ENCODE measurements at places on chromosomes 2 and 18.

- DNase-seq: no peak
Observed at GRCh38 chr2:222794585-222795449, 66.0 kb upstream of the ACSL3 start.

GRCh38 chr2:19886261-19886660 is 15.5 kb downstream of the TTC32 start:
- DNase-seq: no peak

DNA sequence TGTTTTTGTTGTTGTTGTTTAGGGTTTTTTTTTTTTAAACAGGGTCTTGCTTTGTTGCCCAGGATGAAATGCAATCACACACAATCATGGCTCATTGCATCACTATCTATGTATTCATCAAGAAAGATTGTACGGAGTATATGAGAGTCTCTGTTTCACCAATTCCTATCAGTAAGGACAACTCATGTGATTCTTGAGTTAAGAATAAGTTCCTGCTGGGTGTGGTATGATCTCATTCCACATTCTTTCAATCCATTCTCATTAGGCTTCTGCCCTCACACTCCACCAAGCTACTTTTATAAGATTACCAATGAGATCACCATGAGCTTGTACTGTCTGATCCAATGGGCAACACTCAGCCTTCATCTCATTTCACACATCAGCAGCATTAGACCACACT is 9.1 kb upstream of the AP1S3 start:
- DNase-seq: no peak

DNA sequence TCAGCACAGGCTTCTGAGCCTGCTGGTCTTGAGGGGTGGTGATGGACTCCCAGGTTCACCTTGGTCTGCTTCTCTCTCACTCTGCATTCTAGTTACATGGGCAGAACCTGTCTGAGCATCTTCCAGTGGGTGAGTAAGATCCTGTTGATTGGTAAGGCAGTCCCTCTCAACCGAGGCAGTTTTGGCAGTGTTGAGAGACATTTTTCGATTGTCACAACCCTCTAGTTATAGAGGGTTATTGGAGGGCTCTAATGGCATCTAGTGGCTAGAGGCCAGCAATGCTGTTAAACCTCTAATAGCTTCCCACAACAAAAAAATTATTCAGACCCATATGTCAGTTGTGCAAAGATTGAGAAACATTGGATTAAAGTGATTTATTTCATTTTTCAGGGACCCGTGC is 9.3 kb upstream of the MGAT5 start:
- DNase-seq: no peak

DNA sequence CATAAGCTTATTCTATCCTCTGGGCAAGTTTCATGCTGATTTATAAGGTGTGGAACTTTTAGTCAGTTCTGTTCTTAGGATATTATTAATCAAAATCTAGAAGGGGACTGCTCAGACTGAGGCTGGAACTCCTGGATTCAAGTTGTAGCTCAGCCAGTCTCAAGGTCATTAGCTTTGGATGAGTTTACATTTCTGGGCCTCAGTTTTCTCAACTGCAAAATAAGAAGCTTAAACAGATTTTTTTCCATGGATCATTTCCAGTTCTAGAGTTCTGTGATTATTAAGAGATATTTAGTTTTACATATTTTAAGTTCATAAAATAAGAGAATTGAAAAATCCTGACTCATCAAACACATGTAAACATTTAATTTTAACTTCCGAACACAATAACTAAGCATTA is 442.5 kb upstream of the PKDCC start:
- DNase-seq: no peak

- no peak for DNase-seq
Observed at GRCh38 chr2:37573451-37574388, 97.7 kb downstream of the CDC42EP3 start.

DNA sequence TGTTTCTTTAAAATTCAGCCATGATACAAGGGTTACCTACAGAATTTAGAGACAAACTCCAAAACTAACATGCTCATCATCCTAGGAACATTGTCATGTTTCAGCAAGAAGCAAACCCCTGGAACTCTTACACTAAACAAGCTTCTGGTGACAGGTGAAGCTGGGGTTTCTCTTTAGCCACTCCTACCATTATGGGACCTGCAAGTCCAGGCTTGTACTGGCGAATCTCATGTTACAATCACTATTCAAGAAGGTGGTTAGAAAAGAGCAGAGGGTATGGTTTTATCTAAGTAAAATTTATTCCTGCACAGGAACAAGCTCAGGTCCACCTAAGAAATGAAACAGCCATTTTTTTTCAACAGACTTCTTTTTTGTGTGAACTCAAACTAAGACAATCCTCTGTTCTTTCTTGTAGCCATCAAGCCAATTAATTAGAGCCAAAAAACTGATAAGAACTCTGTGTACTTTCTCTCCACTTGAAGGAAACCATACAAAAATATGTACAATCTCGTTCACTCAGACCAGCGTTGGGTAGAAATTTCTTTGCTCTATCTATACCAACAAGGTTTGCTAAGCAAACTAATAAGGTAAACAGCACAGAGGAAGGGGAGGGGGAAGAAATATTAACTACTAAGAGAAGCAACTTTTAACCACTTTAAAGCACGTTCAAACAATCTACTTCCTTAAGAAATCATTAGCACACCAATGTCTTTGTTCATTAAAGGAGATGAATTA is 63.3 kb upstream of the NEDD4L start:
- no peak for DNase-seq
